A172 (cell line): ENCODE measurements at places on chromosomes 2 and 18.

DNA sequence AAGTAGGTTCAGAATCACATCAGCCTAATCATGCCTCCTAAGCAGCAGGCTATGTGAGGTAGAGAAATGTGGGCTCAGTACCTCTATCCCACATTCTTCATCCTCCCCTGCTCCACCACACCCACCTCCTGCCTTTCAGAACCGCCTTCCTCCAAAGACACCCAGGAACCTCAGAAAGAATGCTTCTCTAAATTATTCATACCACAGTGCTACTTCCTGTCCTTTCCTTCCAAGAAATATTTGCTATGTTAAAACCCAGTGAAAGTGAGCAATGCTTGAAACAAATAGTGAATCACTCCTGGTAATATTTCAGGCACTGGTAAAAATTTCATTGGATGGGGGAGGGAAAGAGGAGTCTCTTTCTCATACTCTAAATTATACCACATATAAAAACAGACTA is 24.0 kb upstream of the CREB1 start:
- peak; percentile 94 for DNase-seq

DNA sequence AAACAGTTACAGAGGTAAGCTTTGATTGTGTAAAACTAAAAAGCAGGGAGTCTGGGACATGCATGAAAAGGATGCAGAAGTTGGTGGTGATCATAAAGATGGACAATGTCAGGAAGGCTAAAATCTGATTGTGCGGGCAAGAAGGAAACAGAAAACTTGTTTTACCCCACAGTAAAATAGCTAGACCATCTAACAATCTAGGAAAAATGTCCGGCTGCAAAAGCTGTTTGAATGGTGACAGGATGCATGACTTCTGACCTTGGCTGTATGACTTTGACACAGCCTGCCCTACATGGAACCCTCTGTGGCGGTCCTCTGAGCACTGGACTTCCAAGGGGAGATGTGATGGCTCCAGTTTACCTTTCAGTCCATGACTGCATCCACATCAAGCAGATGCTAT is 93.6 kb downstream of the RAPH1 start:
- no peak for DNase-seq

GRCh38 chr2:179612591-179613298 is 248.7 kb downstream of the ZNF385B start:
- no peak for DNase-seq

DNA sequence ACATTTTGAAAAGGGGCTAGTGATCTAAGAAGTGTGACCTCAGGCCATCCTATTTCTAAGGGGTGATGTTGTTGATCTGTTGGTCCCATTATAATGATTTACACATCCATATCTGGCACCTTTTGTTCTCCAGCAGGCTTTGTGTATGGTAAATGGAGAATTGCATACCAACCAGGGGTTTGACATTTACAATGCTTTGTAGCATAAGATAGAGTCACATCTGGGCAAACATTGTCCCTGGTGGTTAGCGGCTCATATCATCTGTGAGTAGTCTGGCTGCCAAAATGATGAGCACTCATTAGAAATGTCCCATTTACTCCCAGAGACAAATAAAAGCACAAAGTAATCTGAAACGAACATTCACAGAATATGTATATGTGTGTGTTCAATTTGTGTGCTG is 1775.5 kb upstream of the CELF4 start:
- DNase-seq, result no peak

DNA sequence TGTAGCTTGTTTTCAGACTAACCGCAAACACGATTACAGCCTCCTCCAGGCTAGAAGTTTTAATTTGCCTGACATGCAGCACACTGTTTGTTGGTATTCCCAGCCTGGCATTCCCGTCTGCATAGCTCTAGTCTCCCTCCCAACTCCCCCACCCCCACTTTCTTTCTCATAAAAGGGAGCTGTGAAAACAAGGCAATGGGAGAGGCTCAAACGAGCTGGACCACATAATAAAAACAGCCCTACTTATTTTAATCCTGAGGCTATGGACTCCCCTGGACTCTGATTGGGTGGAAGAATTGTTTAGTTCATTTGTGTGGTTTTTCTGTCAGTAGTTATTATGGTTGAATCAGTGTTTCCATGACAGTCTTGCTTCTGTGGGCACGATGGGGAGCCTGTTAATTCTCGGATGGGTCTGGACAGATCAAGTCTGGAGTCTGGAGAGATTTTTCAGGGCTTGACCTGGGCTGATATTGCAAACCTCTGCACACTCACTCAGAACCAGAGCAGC is 1.2 kb downstream of the STON1 start:
- DNase-seq, result peak; percentile 84

DNA sequence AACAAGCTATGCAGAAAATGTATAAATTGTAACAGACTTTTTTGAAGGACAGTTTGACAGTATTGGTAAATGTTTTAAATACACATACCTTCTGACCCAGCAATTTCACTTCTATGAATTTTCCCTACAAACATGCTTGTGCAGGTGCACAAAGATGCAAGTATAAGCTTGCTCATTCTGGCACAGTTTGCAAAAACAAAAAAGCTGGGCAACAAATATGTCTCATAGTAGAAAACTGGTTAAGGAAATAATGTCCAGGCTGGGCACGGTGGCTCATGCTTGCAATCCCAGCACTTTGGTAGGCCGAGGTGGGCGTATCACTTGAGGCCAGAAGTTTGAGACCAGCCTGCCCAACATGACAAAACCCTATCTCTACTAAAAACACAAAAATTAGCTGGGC is 96.9 kb upstream of the NEDD4L start:
- no peak for DNase-seq

DNA sequence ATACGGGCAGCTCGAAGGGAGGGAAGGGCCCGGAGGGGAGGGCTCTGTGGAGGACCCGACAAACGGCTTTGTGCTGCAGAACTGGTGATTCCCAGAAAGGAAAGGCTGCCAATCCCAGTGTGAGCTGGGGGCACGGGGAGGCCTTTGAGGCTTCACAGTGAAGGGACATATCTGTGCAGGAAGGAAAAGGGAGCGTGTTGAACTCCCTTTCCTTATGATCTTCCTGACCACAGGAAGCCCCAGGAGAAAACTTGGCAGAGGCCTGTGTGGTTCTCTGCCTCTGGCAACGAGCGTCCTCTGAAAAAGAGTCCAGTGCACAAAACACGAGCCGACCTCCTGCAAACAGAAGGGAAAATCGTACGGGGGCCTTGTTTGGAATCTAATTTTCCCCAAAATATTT is 683.5 kb upstream of the SALL3 start:
- DNase-seq, result no peak

- DNase-seq, result no peak
Measured at GRCh38 chr2:69348781-69349180, 38.2 kb downstream of the GFPT1 start.

DNA sequence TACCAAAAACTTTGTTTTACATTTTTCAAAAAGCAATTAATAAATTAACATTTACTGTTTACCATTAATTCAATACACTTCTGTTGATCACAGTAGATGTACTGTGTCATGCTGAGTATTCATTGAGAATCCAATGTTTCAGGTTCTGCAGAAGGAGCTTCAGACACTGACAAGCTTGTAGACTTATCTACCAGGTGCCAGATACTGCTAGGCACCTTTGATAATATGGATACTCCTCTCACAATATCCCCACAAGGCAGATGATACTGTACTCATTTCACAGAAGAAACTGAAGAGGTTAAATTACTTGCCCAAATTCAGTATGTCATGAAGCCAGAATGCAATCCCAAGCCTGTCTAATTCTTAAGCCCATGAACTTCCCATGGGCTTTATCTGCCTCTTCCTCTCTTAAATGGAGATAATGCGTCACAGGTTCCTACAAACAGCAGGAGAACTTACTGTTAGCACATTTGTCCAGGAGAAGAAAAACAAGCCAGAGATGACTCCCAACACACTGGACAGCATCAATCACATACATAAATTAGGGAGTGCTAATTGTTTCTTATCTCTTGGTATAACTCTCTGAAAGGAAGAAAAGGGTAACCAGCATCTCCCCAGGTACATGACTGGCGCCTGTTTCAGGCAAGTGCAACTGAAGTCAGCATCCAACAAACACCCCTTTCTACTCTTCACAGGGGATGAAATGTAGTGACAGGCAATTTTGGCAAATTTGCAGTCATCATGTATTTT is 27.4 kb downstream of the ITSN2 start:
- no peak for DNase-seq

GRCh38 chr2:232240906-232241305 is 137.6 kb upstream of the ALPP start:
- DNase-seq, result no peak

GRCh38 chr2:132583666-132584360 is 86.2 kb downstream of the LYPD1 start:
- DNase-seq, result no peak

DNA sequence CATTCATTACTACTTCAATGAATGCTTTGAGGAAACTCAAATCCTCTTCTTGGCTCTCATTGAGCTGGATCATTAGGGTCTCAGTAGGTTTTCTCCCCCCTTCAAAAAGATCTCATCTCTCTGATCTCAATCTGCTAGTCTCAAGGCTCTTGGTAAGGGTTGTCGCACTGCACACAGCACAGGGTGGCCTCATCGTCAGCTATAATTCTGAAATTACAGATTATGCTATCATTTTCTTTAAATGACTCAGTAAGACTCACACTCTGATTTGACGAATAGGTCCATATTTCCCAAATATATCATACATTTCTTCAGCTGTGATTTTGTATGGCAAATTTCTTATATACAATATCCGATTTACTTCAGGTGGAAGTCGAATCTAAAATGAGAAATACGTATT is 2.3 kb downstream of the SF3B6 start:
- no peak for DNase-seq

DNA sequence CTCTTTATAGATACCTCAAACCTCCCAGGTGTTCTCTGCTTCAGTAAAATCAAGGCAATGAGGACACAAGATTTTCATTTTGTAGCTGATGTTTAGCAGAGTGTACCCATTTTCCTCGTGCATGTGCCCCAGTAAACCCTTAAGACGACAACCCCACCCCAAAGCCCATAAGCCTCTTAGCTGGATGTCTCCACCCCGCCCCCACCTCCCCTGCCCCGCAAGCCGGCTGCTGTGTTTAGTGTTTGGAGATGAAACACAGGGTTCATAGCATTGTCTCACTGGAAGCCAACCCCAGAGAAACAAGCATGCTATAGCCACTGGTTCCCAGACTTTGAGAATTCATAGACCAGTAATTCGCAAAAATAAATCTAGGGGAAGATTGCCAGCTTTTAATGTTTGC is 5.8 kb upstream of the SAG start:
- DNase-seq, result no peak

DNA sequence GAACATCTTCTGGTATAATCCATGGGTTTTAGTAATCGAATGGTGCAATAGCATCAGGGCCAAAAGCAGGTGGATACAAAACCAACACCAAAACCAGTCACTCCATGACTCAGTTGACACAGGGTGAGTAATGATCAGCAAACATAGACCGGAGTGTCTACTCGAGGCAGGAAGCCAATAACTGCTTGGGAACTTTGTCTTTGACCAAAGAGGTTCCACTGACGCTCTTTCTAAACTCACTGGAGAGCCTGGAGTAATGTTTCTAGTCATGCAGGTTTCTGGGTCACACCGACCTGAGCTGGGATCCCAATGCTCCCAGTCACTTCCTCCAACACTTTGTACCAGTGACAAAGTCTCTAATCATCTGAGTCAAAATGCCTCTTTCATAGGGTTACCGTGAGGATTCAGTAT is 30.9 kb downstream of the MREG start:
- peak; percentile 64 for DNase-seq
